ENCODE measurements at places on chromosomes 2 and 18.

GRCh38 chr2:11852526-11853196 is 106.2 kb downstream of the LPIN1 start:
- DNase-seq: no peak

GRCh38 chr18:60413944-60414547 is 41.5 kb upstream of the MC4R start:
- DNase-seq: no peak

DNA sequence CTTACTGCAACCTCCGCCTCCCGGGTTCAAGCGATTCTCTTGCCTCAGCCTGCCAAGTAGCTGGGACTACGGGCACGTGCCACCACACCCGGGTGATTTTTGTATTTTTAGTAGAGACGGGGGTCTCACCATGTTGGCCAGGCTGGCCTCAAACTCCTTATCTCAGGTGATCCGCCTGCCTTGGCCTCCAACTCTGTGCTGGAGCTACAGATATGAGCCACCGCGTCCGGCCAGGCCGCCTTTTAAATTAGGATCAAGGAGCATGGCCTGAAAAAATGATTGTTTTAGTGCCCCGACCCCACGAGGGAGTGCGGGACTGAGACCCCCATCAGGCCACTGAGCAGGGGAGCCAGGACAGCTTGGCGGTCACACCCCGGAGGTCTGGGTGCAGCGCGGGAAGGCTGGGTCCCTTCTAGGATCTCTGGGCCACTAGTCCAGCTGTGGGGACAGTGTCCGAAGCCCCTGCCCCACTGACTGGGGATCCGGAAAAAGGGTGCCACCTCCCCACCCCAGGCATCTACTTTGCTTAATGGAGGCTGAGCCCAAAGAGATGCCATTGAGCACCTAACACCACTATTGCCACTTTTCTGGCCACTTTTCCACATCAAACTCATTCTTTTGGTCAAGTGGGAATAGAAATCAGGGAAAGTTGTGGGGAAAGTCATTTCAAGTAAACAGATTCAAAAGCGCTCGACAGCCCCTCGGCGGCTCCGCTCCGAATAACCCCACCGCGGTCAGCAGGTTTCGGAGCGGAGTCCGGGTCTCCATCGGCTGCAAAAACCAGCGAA is 19.7 kb upstream of the DNMT3A start:
- no peak for DNase-seq

GRCh38 chr18:13501891-13502290 is 224.5 kb downstream of the FAM210A start:
- DNase-seq: no peak
